Right forelimb (tissue), 1 donor: ENCODE measurements at places on chromosomes 5 and 9.
A peak's percentile ranks its signal among the peaks of the same experiment; 100 is the strongest.

DNA sequence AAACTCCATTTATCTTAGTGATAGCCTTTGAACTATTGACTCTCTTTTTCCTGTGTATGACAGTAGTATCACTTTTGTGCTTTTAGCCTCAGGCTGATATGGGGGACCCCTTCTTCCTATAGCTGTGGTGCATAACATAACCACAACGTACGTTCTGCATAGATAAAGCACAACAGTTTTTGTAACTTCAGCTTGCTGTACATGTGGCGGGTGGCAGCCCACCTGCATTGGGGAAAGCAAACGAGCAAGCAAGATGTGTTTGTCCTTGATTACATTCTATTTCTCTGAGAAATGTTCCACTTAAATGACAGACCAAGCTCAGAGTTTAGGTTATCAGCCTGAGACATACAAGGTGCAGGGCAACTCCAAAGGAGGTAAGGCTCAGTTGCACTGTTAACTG lies 309.4 kb downstream of the KDM4C start:
- DNase-seq: no peak

DNA sequence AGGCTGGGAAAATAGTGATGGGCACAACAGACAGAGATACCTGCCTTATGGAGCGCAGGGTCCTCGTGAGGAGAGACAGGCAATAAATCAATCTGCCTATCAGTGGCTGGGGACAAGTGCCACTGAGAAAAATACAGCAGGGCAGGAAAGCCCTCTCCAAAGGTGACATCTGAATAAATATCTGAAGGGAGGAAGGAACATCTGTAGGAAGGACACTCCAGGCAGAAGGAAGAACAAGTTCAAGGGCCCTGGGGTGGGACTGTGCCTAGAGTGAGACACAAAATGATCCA lies 53.7 kb upstream of the SLC25A51 start:
- no peak for DNase-seq

DNA sequence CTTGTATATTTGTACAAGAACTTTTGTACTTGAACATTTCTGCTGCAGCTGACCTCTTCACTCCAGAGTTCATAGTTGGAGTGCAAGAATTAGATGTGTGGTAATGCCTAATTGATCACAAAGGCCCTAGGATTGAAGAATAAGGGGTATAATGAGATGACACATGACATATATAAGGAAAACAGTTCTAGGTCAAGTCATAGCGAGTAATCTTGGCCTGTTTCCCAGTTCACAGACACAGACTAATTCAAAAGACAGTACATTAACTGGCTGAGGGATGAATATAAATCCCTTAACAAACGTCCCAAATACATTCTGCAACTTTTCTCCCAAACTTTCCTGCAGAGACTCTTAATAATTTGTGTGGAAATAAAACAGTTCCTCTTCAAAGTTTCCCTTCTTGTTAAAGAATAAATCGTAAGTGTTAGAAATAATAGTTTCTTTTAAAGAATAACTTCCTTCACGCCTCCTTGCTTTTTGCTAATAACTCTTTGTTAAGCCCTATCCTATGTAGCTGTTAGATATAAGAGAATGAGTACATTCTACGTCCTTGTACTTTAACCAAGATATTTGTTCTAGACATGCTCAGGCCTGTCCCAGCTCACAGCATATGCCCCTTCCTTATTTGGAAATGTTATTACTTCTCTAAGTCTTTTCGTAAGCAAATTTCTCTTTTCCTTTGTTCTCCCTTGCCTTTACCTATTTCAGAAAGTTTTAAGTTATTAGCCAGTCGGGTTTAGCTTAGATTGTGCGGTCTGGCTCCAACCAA lies 556.4 kb upstream of the CTNND2 start:
- no peak for DNase-seq

- DNase-seq: peak; percentile 74
These were observed 202.0 kb upstream of the SLC27A6 start for GRCh38 chr5:128763321-128763720.

- no peak for DNase-seq
These were observed 294.7 kb upstream of the DMRT1 start for GRCh38 chr9:546797-547223.

DNA sequence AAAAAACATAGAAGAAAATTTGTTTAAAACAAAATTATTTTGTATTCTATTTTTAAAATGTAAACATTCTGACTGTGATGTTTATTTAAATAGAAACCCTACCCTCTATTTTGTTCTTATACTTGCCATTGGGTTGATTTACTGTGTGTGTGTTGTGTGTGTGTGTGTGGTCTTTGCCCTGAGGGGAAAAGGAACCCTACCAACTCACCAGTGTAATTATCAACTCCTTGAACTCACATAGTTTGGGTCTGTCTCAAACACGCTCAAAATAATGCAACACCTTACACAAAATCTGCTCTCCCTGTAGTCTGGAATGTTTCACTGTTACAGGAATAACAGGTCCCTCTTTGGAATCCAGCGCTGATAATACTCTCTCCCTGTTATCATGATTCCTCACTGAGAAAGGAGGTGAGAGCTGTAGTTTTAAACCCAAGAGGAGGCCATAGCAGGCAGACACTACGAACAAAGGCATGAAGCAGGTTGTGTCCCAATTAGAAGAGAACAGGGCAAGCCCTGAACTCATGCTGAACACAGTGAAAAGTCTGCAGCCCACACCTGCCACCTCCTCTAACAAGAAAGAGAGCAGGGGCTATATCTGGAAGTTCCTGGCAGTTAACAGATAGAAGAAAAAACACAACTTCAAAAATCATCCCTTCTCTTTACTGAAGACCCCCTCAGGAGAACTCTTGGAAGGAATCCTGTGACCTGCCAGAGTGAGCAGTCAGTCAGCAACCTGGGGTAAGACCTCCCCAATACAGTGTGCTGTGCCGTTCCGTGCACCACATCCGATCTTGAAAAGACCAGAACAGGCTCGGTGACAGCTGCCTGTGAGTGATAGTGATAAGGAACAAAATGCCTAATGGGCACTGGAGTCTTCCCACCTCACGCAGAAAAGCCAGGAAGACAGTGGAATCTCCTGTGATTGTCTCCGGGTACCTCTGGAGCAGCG lies 608.1 kb upstream of the ADAMTS16 start:
- DNase-seq: no peak

DNA sequence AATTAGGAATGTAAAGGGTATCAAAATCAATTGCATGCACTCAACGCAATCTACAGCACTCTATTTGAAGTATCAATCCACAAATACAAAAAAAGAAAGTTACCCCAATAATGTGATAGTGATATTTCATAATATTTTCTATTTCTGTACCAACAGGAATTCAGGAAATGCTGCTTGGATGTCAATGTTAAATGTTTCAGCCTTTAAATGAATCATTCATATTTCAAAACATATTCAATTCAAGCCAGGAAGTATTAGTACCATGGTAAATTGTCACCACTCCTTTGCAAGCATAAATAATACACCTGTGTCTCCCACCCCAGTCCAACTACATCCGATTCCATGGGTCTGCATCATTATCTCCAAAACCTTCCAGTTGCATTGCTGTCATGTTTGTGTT lies 1185.5 kb upstream of the CDH18 start:
- no peak for DNase-seq

DNA sequence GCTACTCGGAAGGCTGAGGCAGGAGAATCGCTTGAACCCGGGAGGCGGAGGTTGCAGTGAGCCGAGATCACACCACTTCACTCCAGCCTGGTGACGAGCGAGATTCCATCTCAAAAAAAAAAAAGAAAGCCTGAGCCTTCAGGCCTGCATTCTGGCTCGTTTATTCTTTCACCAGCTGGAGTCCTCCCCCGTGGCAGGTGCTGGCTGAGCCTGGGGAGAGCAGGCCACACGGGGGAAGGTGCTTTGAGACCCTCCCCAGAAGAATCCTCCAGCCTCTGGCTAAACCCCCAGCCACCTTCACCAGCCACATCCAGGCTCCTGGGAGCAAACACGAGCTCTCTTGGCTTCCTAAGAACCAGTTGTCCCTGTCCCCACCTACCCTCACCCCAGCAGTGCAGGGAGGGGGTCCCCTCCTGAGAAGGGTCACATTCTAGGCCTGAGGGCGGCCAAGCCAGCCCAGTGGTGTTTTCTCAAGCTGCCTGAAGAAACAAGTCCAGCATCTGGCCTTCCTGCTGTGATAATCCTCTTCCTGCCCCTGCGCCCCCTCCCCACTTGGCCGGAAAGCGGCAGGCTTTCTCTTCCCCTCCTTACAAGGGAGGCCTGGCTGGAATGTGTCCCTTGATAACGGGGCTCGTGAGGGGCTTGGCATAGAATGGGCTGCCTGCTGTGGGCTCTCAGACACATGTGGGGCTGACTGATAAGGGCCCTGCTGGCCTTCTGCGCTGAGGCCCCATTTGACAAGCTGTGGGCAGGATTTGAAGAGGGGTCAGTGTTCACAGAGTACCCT lies 41.5 kb downstream of the PLPP7 start:
- peak; percentile 42 for DNase-seq

DNA sequence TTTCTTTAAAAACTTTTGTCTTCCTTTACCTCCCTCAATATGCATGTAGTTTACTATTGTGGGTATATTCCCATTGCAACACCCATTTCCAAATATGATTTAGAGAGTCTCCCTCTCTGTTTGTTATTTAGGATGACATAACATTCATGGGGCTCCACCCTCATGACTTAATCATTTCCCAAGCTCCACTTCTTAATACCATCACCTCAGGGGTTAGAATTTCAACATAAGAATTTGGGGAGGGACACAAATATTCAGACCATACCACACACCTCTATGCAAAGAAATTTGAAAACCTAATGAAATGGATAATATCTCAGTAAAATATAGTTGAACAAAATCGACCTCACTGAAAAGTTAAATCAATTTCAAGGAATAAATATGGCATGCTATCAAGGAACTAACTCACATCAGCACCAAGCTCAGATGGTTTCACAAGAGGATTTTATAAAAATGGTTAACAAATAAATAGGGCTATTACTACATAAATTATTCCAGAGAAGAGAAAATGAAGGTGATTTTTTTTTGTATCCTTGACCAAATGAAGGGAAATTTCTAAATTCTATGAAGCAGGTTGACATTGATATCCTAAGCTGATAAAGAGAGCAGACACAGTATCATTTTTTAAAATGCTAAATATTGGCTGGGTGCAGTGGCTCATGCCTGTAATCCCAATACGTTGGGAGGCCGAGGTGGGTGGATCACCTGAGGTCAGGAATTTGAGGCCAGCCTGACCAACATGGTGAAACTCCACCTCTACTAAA lies 20.2 kb upstream of the UBTD2 start:
- DNase-seq: no peak

GRCh38 chr9:95808011-95808410 lies 67.5 kb upstream of the ERCC6L2 start:
- no peak for DNase-seq

DNA sequence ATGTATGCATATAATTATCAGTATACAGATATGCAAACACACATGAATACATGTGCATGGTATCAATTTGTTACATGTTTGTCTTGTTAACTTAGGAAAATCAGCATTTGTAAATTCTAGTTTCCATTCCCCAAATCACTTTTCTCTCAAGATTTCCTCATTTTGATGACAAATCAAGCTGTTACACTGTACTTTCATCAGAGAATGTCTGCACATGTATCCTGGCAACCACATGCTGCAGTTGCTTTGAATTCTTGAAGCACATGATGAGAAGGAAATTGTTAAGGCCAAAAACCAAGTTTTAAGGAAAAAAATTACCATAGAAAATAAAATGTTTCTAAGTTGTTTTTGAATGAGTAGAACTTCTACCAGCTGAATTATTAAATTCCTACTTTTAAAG lies 1834.5 kb downstream of the EFNA5 start:
- DNase-seq: no peak

GRCh38 chr5:138944527-138945322 lies 69.6 kb upstream of the LRRTM2 start:
- no peak for DNase-seq

DNA sequence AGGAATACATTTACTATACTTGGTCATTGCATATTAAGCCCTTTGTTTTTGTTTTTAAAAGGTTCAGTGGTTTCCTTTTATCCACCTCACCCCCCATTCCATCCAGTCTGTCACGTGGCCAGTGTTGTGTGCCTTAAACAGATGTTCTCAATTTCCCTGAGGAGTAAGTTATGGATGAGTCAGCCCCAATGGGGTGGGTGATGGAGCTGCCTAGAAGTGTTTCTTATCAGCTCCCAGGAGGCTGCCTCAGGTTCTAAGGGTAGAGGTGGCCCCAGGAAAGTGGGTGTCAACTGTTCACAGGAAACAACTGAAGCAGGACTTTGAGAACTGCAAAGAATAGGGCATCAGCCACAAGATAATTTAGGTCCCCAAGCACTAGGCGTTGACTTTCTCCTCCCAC lies 41.1 kb downstream of the ACTBL2 start:
- DNase-seq: no peak

DNA sequence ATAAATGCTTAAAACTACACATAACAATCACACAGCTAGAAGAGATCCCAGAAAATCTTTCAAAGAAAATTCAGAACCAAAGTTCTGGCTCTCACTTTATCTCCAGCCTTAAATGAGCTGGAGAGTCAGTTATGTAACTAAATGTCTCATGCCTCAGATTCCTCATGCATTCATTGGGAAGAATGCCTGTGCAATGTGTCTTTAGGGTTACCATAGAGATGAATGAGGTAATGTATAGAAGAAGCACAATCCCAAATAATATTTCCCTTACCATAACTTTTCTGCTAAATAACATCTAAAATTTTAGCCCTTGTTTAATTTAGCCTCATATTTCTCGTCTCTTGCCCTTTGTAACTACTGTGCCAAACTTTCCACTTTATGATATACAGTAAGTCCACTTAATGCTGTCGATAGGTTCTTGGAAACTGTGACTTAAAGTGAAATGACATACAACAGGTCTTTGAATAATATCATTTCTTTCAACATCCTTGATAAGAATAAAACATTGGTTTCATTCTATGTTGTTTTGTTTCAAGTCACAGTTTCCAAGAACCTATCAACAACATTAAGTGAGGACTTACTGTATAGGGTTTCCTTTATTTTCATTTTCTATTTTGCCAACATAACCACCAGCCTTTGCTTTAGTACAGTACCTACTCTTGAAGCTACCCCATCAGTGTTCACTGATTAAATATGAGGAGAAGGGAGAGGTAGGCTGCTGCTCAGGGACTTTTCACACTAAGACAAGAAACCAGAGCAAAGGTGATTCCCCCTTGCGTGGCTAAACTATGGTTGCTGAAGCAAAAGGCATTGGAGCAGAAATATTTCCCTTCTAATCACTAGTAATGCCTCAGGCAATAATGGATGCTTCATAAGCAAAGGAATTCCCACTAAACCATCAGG lies 295.7 kb upstream of the PTGER4 start:
- no peak for DNase-seq

DNA sequence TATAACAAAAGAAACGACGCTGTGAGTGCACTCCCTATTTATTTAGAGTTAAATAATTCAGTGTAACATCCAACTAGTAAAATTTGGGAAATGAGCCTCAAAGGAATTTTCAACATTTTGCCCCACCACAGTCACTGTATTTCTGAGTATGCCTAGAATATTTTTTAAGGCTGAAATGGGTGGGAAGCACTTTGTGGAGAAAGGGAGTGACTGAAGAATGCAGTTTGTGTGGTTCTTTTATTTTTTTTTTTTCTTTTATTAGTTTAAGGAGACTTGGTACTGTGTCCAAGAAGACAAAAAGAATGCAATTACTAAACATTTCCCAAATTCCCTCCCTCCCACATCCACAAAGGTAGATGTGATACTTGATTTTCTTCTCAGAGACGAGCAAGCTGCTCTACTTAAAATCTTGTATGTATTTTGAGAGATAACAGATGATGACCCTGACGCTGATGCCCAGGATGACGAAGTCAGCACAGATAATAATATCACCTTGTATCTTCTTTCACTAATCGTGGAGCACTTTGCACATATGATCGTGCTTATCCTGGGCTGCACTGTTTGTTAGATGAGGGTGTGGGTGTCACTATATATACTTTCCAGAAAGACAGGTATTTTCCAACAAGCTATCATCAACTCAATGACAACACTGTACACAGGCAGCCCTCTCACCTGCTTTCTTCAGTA lies 586.3 kb downstream of the RAB3C start:
- no peak for DNase-seq
